ENCODE measurements at places on chromosomes 12 and 14.

GRCh38 chr12:51403681-51404136 is 12.5 kb upstream of the GALNT6 start:
- no peak for DNase-seq

- DNase-seq = no peak
Measured at GRCh38 chr12:59182191-59182590, 261.9 kb upstream of the LRIG3 start.

GRCh38 chr12:1803736-1804135 is 16.6 kb upstream of the LRTM2 start:
- DNase-seq = no peak

- no peak for DNase-seq
Measured at GRCh38 chr14:99896361-99896760, 103.1 kb downstream of the EML1 start.

- DNase-seq = no peak
Measured at GRCh38 chr12:13372386-13372785, 175.9 kb downstream of the EMP1 start.

DNA sequence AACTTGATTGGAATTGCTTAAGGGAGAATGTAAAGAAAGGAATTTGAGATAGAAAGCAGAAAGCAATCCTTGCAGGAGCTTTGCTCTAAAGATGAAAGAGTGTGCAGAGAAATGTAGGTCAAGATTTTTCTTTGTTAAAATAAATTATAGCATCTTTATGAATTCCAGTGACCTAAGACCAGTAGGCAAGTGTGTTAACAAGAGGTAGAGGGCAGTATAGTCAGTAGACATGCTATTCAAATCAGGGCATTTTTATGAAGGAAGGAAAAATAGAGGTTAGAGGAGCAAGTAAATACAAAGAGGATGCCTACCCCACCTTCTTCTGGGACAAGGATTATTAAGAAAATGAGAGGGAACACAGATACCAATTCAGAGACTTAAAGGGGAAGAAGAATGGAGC is 148.5 kb downstream of the PLCZ1 start:
- no peak for DNase-seq

DNA sequence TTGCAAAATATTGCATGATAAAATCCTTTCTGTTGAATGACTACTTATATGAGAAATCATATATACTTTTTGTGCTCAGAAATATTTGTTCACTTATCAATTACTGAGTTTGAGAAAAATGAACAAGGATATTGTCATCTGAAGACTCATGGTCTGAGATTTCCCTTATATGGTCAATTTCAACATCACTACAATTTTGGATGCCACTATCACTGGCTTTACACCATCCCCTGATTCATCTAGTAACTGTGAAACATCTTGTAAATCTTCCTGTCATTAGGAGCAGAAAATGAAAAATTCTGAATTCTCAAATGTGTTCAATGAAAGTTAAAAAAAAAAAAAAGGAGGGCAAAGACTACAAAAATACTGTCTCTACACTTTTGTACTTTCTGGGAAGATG is 21.8 kb upstream of the GXYLT1 start:
- DNase-seq = no peak

DNA sequence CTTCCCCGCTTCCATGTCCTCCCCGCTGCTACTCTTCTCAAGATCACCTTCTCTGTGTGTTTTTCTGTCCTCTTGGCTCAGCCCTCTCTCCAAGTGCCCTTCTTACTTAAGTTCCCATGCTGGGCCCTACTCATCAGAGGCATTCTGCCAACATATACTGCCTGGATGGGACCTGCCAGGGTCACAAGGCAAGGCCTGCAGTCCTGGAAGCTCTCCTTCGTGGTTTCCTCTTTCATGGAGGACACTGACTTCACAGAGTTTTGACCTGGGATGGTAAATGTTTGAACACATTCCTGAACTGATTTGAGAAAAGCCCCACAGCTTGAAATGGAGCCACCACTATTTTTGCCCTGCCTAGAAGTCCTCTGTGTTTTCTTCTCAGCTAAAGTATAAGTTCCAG is 140.9 kb downstream of the TMEM30B start:
- DNase-seq = no peak
